AG08395 (cell line): ENCODE measurements at places on chromosomes 2 and 18.

DNA sequence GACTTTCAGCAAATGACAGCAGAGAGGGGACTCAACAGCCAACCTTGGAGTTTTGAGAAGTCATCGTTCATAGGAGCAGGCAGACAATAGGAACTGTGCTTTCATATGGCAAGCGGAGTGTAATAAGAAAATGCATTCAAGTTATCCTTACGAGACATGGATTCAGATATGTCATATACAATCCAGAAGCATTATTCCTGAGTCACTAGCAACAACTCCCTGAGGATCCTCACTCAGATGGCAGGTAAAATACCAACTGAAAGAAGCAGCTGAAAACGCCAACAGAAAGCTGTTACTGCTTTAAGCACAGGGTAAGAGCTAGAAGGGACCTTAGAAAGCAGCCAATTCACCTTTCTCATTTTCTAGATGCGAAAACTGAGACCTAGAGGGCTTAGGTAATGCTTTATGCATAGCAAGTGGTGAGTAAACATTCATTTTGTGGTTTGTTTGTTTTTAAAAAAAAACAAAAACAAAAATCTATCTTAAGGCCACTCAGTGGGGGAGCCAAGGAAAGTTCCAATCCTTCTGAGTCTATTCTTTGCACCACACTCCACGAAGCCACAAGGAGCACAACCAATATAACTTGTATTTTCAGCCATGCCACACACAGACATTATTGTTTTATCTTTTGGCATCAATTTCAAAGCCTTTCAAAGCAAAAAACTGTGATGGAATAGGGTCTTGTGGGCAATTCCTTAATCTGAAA lies 89.1 kb upstream of the RIOK3 start:
- DNase-seq: no peak

DNA sequence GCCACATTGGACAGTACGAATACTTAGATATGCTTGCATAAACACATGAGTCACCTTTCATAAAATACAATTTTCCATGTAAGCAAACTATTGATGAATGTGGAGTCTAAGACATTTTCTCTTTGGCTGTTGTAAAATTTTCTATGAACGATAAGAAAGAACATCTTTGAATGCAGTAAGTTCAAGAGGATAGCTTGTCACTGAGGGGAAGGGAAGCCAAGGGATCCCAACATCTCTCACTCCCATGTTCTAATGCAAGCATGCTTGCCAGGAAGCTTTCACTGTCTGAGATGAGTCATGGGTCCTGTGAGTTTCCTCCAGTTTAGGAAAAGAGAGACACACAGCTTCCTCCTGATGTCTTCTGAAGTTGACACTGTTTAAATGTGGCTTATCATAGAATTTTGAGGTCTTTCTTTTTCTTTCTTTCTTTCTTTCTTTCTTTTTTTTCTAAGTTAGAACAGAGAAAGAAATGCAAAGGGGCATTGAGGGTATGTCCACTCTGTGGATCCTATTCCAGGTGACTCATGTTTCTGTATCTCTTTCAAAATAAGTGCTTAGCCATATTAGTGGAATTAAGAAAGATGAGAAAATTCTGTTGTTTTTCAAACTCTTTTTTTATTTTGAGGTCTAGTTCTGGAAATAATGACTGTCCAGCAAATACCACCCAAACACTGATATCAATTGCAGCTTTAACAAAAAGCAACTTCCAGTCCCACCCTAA lies 146.6 kb downstream of the RDH14 start:
- DNase-seq: peak; percentile 81

DNA sequence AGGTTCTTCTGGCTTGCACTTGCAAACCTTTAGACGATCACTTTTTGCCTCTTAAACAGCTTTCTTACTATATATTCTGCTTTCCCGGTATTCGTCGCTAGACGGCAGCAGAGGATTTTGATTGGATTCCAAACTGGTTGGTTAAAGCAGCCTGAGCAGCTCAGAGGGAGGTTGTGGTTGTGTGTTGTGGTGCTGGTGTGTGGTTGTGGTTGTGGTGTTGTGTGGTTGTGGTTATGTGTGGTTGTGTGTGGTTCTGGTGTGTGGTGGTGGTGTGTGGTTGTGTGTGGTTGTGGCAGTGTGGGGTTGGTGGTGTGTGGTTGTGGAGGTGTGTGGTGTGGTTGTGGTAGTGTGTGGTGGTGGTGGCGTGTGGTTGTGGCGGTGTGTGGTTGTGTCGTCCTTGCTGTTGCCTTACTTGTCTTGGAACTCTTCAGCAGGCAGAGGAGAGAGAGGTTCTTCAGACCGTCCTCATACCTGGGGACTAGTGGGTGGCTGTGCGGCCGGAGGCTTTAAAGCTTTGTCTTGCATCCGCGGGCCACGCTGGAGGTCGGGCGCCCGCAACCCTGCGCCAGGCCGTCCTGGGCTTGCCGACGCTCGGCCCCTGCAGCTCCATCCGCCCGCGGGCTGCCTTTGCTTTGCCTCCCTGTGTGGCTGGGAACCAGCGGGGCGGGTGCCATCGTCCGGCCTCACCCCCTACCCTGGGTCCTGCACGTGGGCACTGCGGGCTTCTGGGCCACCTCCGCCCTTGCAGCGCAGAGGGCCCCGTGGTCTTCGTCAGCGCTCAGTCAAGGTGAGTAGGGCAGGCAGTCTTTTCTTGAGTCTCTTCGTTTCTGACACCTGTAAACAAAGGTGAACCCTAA lies 190.8 kb downstream of the ARHGAP28 start:
- peak; percentile 61 for DNase-seq

- peak; percentile 94 for DNase-seq
Measured at GRCh38 chr2:217695033-217695520, 307.7 kb downstream of the TNS1 start.

DNA sequence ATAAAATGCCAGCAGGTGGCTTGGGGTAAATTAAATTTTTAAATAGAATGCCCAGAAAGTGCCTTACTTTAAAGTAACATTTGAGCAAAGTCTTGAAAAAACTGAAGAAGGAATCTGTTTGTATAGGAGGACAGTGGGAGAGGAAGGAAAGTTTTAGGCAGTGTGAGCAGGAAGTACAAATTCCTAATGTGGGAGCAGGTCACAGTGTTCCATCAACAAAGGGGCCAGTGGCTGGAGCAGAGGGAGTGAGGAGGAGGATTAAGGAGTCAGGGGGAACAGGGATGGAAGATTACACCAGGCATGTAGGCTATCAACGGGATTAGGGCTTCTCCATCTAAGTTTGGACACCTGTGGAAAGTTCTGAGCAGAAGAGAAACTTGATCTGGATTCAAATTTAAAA lies 439.2 kb upstream of the REG3G start:
- no peak for DNase-seq

- DNase-seq: peak; percentile 16
Measured at GRCh38 chr18:45335282-45336043, 279.8 kb upstream of the SLC14A2 start.

GRCh38 chr2:44205169-44205568 lies 36.5 kb downstream of the PPM1B start:
- no peak for DNase-seq

DNA sequence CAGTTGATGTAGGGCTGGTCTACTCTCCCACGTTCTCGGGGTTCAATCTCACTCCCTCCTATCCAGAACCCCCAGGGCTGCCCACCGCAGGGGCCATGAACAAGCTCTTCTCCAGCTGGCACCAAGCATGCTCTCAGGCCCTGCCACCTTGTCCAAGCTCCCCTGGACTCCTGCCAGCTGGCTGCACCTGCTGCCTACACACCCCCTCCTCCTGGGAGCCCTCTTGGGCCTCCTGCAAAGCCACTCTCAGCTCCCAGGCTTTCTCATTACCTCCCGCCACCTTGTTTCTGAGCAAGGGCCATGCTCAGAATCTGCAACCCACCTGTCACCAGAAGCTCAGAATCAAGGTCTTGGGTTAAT lies 56.0 kb downstream of the HDAC4 start:
- DNase-seq: no peak
